ENCODE measurements at places on chromosomes 2 and 18.

- DNase-seq, result no peak
Observed at GRCh38 chr2:140639628-140640027, 1491.2 kb downstream of the LRP1B start.

GRCh38 chr18:33316146-33316587 lies 124.4 kb downstream of the CCDC178 start:
- DNase-seq, result no peak

- no peak for DNase-seq
Observed at GRCh38 chr2:135740206-135740605, 1.4 kb upstream of the UBXN4 start.

- DNase-seq, result no peak
Observed at GRCh38 chr2:222297600-222297935, 1.2 kb downstream of the PAX3 start.

- no peak for DNase-seq
Observed at GRCh38 chr2:183490914-183491313, 366.7 kb downstream of the NUP35 start.

DNA sequence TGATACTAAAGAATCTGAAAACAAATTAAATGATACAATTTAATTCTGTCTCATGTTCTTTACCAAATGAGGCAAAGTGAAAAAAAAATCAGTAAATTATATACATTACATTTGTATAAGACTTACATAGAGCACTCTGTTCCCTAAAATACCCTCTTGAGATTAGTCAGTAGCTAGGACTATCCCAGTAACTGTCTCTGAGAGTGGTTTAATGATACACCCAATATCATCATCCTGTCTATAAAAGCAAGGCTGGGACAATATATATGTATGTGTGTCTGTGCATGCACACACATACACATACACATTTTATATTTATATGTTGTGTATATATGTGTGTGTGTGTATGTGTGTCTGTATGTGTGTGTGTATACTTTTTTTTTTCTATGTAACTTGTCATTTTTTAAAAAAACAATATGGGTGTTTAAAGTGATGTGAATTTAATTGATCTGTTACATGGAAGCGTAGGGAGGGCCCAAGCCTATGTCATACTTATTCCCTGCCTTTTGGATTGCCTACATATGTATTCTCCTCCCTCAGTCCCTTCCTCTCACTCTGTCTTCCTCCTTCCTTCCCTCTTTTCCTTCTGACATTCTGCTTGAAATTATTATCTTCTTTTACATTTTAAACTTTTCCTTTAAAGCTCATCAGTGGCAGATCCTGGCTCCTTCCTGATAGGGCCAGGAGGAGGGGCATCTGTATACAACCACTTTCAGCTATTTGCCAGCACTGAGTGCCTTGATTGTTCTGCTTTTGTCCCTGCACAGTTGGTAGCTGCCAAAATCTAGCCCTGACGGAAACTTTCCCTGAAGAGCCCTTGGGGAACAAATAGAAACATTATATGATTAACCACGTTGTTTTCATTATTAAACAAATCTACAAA lies 6.8 kb downstream of the ASXL3 start:
- no peak for DNase-seq

DNA sequence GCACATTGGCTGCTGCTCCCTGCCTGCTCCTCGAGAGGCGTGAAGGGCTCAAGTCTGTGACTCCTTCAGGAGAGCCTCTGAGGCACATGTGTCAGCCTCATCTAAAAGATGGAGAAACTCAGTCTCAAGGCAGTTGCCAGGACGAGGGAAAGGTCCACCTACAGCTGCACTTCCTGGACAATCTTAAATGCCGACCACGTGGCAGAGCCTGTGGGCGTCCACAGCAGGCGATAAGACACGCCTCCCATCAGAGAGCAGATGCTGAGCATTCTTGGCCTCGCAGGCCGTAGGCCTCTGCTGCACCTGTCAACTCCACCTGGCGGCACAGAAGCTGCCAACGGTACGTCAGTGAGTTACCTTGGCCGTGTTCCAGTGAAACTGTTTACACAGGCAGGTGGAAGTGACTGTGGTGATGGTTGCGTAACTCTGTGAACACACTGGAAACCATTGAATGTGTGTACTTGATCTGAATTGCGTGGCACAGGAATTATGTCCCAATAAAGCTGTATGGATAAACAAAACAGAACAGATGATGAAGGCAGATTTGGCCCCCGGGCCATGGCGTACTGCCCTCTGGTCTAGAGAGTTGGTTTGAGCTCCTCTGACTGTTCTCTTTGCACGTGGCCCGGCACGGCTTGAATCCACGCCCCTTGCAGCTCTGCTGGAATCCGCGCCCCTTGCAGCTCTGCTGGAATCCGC lies 114.5 kb downstream of the RNF144A start:
- DNase-seq, result no peak

DNA sequence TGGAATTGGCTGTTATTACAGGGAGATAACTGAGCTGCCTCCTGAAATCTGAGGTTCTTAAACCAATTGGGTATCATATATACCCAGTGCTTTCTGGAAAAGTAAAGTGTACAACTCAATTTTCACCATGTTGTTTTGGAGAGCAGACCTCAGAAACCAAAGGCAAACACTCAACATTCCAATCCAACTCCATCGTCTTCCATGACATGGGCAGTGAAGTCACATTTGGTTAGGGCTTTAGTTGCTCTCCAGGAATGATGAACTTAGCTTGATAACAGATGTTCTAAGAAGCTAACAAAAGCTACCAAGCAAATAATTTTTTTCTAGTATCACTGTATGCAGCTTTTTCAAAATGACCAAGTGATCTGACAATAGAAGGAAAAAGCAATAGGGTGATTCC lies 107.0 kb upstream of the SLC35G4 start:
- DNase-seq, result no peak

GRCh38 chr18:11146238-11146946 lies 3.0 kb downstream of the PIEZO2 start:
- no peak for DNase-seq

- no peak for DNase-seq
Observed at GRCh38 chr2:209431701-209432100, 7.9 kb downstream of the MAP2 start.

DNA sequence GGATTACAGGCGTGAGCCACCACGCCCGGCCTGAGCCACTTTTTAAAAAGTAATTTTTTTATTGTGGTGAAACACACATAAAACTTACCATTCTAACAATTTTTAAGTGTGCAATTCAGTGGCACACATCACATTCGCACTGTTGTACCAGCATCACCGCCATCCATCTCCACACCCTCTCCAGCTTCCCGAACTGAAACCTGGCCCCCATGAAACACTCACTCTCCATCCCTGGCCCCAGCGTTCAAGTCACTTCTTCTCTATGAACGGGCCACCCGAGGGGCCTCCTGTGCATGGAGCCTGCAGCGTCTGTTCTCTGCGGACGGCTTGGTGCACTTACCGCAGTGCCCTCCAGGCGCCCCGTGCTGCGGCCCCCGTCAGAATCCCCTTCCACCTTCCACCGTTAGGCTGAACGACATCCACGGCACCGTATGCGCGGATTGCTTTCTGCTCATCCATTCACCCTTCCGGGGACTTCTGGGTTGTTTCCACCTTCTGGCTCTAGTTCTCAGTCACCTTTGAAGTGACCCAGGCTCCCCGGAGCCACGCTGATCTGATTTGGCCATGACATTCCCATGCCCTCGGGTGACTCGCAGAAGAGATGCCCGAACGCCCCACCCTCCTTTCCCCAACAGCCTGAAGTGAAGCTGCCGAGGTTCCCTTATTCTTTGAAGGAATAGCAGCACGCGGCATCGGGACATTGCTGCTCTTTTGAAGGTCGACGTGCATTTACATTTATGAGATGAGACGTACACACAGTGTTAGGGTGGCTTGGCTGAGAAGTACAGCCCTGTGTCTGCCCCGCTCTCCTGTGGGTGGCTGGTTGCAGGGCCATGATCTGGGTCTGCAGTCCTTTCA lies 134.4 kb downstream of the MBP start:
- no peak for DNase-seq

GRCh38 chr2:118837067-118837466 lies 10.4 kb downstream of the EN1 start:
- DNase-seq, result no peak

GRCh38 chr2:100853909-100854810 lies 34.2 kb downstream of the NPAS2 start:
- no peak for DNase-seq

DNA sequence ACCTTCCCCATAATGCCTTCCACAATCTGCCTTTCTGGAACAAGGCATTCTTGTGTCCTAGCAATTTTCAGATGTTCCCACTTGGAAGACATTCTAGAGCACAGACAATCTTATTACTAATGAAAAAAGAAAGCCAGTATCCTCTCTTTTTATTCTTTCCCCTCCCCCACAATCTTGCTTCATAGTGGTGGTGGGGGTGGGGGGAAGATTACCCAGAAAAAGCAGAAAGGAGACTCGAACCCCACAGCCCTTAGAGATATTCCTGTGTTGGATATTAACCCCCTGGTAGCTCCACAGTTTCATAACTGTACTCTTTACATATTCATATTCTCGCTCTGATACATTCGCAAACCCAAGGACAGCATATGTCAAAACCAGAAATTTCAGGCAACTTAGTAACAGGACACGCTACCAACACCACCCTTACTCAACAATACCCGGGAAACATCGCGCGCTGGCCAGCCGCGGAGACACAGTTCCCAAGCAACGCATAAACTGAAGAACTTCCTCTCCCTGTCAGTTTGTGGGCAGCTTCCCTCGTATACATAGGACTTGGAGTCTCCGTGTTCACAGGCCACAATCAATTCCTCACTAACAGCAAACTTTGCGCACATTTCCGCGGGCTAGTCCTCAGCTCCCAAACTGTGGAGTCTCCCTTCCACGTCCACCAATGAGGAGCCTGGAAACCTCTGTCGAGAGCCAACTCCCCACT lies 793 bp downstream of the NR4A2 start:
- DNase-seq, result no peak

- no peak for DNase-seq
Observed at GRCh38 chr2:214807653-214808052, 1.8 kb downstream of the BARD1 start.

DNA sequence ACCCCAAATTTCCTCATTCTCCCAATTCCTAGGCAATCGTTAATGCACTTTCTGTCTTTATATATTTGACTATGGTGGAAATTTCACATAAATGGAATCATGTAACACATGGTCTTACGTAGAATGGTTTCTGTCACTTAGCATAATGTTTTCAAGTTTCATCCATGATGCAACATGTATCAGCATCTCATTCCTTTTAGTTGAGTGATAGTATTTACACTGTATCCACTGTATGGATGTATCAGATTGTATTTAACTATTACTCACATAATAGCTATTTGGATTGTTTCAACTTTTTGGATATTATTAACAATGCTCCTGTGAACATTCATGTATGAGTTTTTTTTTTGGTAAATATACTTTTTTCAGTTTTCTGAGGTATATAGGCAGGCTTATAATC lies 982.3 kb upstream of the DDX18 start:
- no peak for DNase-seq

- no peak for DNase-seq
Observed at GRCh38 chr18:574865-575645, 5.1 kb upstream of the CETN1 start.

- peak; percentile 41 for DNase-seq
Observed at GRCh38 chr2:10434886-10435819, 13.0 kb downstream of the ODC1 start.

- DNase-seq, result no peak
Observed at GRCh38 chr2:68317971-68318913, 1.5 kb downstream of the CNRIP1 start.

GRCh38 chr2:218878486-218878885 lies 2.2 kb upstream of the WNT10A start:
- no peak for DNase-seq

DNA sequence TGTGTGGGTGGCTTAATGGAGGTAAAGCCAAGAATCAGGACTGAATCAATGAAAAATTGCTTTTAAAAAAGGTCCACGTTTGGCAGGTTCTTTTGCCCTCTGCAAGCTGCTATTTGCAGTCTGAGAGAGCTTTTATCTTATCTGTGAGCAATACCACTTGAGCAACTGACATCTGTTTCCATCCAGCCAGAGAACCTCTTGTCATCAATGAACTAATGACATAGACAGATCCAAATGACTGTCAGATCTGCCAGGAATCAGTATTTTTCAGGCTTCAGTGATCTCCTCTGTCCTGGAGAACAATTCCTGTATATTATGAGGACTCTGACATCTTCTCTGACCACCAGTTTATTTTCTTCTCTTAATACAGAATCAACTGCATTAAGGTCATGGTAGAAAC lies 608.1 kb downstream of the LRP1B start:
- no peak for DNase-seq

GRCh38 chr18:79375441-79376154 lies 20.1 kb upstream of the NFATC1 start:
- DNase-seq, result no peak

DNA sequence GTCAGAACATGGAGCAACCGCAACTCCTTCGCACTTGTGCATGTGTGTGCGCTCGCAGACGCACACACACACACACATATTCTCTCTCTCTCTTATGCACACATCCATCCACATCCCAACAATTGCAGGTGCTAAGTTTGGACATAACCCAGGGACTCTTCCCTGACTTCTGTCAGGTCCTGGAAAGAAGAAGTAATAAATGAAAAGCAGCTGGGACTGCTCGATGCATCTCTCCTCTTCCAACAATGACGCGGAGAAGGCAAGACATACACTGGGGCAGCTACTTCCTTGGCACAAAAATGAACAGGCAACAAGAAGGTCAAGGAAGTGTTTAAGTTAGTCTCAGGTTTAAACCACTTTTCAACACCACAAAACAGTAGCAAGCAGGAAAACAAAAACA lies 23.6 kb downstream of the STARD7 start:
- no peak for DNase-seq

- DNase-seq, result no peak
Observed at GRCh38 chr2:64879745-64880144, 109.5 kb upstream of the SLC1A4 start.

GRCh38 chr2:218885981-218886947 lies 5.6 kb downstream of the WNT10A start:
- DNase-seq, result no peak

DNA sequence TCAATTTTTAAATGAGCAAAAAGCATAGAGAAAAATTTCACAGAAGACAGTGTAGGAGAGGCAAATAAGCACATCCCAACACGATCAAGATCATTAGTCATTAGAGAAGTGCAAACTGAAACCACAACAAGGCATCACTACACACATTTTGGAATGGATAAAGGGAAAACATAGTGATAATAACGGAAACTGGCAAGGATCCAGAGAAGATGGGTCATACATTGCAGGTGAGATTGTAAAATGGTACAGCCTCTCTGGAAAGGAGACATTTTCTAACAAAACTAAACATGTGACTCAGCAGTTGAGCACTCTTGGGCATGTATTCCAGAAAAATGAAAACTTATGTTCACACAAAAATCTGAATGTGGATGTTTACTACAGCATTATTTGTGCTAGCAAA lies 98.3 kb upstream of the TMEM17 start:
- DNase-seq, result no peak
